ENCODE measurements at places on chromosomes 2 and 18. TPM values are rescaled to one million over a fixed set of nuclear protein-coding genes. Genes with fewer than 3 reads are reported as not detected.

The GPD2 gene
- 62.2 TPM for total RNA-seq

The IGFBP2 gene
- total RNA-seq = 101 TPM

The ANKRD30B gene
- 3.0 TPM for total RNA-seq

The CCDC141 gene
- 2.6 TPM for total RNA-seq

The ANO7 gene
- total RNA-seq = 0.54 TPM

The SOS1 gene
- 52.4 TPM for total RNA-seq

The TRAPPC8 gene
- total RNA-seq = 81.3 TPM

The POTEF gene
- 0.27 TPM for total RNA-seq

The HOXD4 gene
- total RNA-seq = not detected

The AQP12B gene
- not detected for total RNA-seq

The NGEF gene
- total RNA-seq = 12.2 TPM

The KCNS3 gene
- 4.6 TPM for total RNA-seq

GRCh38 chr18:61926532-61926931, 33.7 kb upstream of the RNF152 start:
- no peak for DNase-seq

- no peak for DNase-seq
Observed at GRCh38 chr2:715854-716560, 38.8 kb upstream of the TMEM18 start.

DNA sequence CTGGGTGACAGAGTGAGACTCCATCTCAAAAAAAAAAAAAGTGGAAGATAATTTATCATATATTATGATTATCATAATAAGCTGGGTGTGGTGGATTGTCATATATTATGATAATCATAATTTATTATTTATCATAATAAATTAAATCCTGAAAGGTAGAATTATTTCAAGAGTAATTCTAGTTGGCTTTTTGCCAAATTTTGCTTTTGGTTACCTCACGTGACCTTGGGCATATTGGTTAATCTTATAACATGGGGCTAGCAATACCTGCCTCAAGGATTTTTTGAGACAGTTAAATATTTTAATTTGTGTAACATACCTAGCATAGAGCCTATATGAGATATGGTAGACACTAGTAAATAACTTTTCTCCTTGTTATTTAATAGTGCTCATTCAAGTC, 111.3 kb upstream of the TTC27 start:
- no peak for DNase-seq

- no peak for DNase-seq
Observed at GRCh38 chr2:67453310-67453709, 56.2 kb downstream of the ETAA1 start.

- no peak for DNase-seq
Observed at GRCh38 chr18:78794071-78794430, 185.6 kb upstream of the SALL3 start.

DNA sequence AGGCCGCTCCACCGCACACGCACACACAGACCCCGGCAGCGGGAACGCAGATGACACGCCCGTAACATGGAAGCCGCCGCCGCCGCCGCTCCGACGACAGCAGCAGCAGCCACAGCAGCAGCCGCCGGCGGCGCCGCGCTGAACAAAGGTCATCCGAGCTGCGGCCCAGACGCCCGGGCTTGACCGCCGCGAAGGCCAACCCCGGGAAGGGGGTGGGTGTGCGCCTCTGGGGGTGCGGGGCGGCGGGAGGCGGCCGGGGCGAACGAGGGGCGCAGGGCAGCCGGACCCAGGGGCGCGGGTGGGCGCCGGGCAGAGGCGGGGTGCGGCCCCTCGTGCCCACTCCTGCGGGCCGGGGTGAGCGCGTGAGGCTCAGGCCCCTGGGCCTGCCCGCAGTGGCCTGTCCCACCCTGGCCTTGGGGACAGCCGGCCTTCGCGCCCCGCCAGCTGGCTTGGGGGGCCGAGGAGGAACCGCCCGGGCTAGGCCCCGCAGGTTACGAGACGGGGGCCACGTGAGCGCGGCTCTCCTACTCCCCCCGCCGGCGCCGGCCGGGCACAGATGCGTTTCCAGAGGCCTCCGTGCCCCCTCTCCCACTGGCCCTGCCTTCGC, 1.0 kb upstream of the ZNF532 start:
- DNase-seq = peak; percentile 50

DNA sequence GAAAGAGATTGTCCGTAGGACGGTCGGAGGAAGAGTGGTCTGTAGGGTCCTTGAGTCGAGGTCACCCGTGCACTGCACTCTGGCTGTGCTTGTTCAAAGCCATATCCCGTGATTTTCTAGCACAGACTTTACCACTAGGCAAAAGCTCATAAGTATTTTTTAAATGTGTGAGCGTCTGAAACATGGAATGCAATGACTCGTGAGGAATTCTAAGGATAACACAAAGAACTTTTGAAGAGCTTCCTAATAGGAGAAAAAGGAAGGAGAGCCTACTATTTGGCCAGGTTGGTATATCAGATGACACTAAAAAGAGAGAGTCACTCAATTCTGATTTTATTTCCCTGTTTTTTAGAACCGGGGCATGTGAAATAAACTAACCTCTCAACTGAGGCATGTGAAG, 68.3 kb downstream of the CD28 start:
- no peak for DNase-seq

DNA sequence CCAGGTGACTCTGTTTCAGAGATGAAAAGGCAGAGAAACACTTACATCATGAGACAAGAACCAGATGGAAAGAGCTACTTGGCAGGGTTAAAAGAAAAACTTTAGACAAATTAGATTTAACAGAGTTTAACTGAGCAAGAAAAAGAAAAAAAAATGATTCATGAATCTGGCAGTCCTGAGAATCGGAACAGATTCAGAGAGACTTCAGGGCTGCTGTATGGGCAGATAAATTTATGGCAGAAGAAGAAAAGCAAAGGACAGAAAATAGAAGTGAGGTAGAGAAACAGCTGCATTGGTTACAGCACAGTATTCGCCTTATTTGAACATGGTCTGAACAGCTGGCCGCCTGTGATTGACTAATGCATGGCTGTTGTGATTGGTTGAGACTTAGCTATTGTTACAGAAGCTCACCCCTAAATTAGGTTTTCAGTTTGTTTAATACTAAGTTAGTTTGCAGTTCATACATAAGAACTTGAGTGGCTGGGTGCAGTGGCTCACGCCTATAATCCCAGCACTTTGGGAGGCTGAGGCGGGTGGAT, 43.0 kb upstream of the RHOB start:
- no peak for DNase-seq

GRCh38 chr2:82998781-82999180, 1460.3 kb downstream of the SUCLG1 start:
- no peak for DNase-seq

- no peak for DNase-seq
Observed at GRCh38 chr2:170047331-170048065, 130.4 kb upstream of the MYO3B start.

GRCh38 chr2:84424152-84424551, 34.9 kb downstream of the SUCLG1 start:
- peak; percentile 4 for DNase-seq

GRCh38 chr2:115908731-115909130, 1466.3 kb downstream of the DPP10 start:
- no peak for DNase-seq

DNA sequence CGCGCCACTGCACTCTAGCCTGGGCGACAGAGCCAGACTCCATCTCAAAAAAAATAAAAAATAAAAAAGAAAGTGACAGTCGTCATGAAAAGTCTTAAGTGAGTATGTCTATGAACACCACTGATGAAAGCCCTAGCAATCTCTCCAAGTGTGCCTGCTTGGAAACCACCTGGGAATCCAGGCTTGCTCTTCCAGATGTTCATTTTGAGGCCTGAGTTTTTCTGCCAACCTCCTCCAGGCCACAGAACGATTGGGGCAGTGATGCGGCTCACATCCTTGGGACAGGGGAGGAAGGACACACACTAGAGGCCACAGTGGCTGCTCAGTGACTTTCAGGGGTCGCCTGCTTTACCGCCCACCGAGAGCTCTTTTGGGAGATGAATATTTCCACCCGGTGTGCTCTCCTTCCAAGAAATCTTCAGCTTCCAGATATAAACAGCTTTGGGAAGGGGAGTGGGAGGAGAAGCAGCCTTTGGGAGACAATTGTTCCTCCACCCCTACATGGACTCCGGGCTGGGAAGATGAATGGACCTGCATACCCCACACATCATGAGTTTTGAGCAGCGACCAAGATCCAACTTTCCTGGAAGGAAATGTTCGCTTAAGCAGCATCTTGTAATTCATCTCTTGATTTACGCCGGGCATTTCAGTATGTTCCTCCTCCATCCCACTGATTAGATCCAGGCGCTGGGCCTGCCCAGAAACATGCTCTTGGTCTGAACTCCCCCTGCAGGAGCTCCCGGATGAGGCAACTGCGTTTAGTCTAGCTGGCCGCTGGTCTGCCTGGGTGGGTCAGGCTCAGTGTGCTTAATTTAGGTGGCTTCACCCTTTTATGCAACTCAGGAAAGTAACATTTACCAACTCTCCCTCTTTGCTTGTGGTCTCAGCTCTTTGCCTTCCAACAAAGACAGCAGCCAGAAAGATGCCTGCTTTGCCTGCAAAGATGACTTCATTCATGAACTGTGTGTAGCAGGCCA, 6.2 kb upstream of the ARMC9 start:
- DNase-seq = no peak

DNA sequence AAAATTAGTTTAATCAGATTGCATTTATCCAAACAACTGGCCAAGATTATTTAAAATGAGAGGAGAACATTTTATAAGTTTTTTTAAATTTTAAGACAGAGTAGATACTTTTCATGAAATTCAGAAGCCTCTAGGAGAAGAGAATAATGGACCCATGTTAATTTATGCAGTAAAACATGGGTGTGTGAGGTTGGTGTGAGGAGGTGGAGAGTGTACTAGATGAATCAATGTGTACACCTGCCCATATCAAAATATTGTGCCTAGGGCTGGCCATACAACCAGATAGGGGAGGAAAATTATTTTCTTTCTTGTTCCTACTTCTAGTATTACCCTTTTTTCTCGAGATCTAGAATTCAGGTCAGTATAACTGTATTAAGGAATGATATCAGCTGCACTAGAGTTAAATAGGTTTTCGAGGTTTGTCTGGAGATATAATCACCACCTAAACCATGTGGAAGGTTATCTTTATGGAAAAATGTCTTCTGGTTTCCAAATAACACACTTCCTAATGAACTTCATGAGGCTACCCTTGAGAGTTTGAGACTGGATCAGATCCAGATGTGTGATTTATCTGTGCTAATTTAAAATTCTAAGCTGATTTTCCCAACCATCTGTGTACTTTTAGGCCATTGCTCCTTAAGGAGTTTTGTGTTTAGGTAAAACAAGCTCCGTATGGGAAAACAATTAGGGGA, 37.6 kb downstream of the TMEM178A start:
- no peak for DNase-seq

- DNase-seq = no peak
Observed at GRCh38 chr2:190462611-190463010, 54.5 kb downstream of the MFSD6 start.

GRCh38 chr2:179479947-179480346, 215.3 kb upstream of the SESTD1 start:
- no peak for DNase-seq

- DNase-seq = no peak
Observed at GRCh38 chr2:6394276-6394675, 471.4 kb downstream of the CMPK2 start.

DNA sequence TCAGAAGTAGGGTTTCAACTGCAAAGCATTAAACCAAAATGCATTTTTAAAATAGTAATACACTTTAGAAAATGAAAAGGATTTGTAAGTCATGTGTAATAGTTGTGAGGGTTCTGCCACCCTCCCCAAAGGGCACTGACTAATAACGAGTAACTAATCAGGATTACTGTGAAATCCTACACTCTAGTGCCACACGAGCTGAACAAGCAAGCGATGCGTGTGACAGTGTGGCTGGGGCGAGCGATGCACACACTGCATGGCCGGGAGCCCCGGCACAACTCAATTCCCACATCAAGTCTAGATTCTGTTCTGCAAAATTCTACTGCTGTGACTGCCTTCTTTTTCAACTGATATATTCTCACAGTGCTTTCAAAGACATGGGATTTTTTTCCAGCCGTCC, 156.4 kb downstream of the SEPTIN10 start:
- no peak for DNase-seq

GRCh38 chr18:56487801-56488200, 150.6 kb downstream of the TXNL1 start:
- no peak for DNase-seq

- no peak for DNase-seq
Observed at GRCh38 chr2:26757873-26758789, 6.0 kb upstream of the SLC35F6 start.

DNA sequence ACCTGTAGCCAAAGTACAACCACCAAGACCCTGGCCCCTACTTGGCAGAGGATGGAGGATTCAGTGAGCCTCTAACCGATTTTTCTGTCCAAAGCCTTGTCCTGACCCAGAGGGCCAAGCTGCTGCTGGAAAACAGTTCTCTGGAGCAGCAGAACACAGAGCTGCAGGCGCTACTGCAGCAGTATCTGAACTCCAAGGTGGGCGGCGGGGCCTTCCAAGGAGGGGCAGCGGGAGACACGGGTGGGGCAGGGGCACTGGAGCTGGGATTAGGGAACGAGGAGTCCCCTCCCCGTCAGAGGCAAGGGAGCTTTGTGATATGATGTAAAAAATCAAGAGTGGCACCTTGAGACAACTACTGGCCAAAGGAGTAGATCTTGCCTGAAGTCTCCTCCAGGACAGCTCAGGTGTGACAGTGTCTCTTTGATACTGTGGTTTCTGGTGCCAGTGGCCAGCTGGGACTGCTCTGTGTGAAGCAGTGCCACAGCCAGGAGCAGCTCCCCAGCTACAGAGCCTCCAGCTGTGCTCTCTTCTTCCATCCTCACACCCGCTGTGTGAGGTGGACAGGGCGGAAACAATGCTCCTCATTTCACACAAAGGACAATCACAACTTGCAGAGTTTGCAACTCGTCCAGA, 22.8 kb downstream of the OTOF start:
- DNase-seq = no peak

- DNase-seq = no peak
Observed at GRCh38 chr2:41877114-41877678, 170.6 kb upstream of the PKDCC start.

DNA sequence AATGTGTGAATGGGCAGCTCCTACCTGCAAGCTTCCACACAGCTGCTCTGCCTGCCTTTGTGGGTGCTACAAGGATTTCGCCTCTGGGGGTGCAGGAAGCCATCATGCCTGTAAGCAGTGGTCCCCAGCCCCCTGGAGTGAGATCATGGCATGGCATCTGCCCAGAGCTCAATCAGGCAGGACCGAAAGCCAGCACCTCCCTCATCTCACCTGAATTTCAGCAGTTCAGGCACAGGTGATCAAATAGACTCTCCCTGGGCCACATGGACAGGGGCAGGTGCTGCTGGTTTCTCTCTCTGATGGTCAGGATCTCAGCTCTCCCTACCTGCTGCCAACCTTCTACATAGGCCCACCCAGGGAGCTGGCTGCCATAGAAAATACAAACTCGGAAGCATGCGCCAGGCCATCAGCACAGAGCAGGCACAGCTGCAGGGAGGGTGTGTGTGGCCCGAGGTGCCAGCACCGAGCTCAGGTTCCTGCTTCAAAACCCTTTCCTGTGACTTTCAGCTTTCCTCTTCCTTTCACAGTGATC, 133.2 kb upstream of the ID2 start:
- no peak for DNase-seq

GRCh38 chr2:225100856-225101294, 58.6 kb upstream of the DOCK10 start:
- DNase-seq = no peak

All from cerebellum (tissue), 4 donors.